ENCODE measurements at places on chromosomes 2 and 18.

- H3K4me3 ChIP-seq = no peak overlapping the region
- peaks cover 11% of the 10 kb centered on the region for H3K4me1 ChIP-seq
- H3K27me3 ChIP-seq = no peaks in the 10 kb centered on the region
- no peak for DNase-seq
- no peaks in the 10 kb centered on the region for H3K36me3 ChIP-seq
- no peak overlapping the region for H3K27ac ChIP-seq
Measured at GRCh38 chr18:8951491-8951890, 151.0 kb upstream of the NDUFV2 start.

DNA sequence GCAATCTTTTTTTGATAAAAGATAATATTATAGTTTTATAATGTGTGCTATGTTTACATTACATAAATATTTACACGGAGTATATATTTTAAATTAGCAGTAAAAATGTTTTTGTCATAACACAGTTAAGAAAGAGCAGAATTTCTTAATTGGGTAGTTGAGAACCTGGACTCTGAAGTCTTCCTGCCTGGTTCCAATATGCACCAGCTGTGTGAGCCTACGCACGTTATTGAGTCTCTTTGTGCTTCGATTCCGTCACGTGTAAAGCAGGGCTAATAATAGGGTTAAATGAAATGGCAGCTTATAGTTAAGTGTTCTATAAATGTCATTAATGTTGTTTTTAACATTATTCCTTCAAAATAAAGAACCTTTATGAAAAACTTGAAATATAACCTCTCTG is 1.2 kb upstream of the CCDC88A start:
- H3K36me3 ChIP-seq = no peaks in the 10 kb centered on the region
- H3K4me1 ChIP-seq = no peaks in the 10 kb centered on the region
- H3K4me3 ChIP-seq = no peak overlapping the region
- H3K27me3 ChIP-seq = no peaks in the 10 kb centered on the region
- no peak overlapping the region for H3K27ac ChIP-seq
- no peak for DNase-seq

- DNase-seq = no peak
- no peaks in the 10 kb centered on the region for H3K4me1 ChIP-seq
- H3K27me3 ChIP-seq = no peaks in the 10 kb centered on the region
- H3K27ac ChIP-seq = no peak overlapping the region
- no peak overlapping the region for H3K4me3 ChIP-seq
Measured at GRCh38 chr2:84022810-84023431, 436.2 kb downstream of the SUCLG1 start.

- H3K4me1 ChIP-seq = no peaks in the 10 kb centered on the region
- DNase-seq = no peak
- H3K4me3 ChIP-seq = no peak overlapping the region
- H3K27ac ChIP-seq = no peak overlapping the region
Measured at GRCh38 chr2:118580651-118581050, 266.8 kb downstream of the EN1 start.

DNA sequence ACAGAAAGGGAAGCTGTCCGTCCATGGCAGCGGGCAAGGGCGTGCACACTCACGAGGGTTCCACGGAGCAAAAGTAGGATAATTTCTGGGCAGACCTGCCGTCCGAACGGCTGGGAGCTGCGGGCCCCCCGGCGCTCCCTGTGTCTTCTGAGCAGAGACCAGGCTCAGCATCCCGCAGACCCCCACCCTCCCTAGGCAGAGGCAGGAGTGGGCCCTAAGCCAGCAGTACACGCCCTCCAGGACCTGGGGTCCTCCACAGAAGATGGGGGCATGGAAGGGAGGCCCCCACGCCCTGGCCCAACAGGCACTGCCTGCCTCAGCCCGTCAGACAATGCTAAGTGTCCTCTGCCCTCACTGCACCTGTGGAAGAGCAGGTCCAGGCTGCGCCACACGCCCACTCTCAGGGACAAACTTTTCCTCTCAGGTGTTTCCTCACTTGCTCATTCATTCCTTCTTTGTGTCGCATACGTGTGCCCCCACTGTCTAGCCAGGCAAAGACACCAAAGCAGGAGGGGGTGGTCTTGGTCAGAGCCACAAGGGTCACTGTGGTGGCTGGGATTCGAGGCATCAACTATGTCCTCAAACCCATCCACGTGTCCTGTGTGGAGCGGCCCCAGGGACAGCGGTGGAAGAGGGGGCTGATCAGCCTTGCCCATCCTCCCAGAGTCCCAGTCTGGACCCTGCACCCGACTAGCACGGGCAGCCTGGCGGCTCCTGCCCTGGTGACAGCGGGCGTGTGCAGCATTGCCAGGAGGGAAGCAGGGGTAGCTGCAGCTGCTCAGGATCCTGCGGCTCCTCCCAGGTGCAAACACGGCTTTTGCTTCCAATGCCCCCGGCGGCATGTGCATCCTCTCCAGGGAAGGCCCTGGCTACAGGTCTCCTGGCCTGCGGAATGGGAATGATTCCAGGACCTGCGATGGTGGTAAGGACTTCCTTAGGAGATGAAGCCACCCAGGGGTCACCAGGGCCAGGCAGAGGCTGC is 2.4 kb upstream of the GPC1 start:
- no peaks in the 10 kb centered on the region for H3K36me3 ChIP-seq
- no peak for DNase-seq
- H3K4me1 ChIP-seq = peaks cover 34% of the 10 kb centered on the region
